ENCODE measurements at places on chromosomes 1 and 21.

- DNase-seq: no peak
Observed at GRCh38 chr1:223041481-223041880, 101.6 kb downstream of the TLR5 start.

DNA sequence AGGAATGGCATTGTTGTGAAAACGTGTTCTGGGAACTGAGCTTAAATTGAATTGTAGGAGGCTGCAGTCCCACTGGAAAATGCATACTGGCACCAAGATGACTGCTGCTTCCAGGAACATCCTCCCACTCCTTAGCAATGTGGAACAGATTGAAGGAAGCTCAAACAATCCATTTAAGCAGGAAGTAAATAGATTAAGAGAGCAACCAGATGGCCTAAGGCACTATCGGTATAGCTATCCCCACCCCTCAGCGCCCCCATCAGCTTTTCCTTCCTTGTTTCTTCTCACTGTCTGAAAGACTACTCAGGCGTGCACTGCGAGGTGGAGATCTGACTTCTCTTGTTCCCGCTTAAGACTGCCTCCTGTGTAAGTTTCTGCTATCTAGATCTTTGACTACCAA lies 4.0 kb upstream of the IFI16 start:
- DNase-seq: no peak

GRCh38 chr1:26318338-26319064 lies 743 bp downstream of the CD52 start:
- no peak for DNase-seq

DNA sequence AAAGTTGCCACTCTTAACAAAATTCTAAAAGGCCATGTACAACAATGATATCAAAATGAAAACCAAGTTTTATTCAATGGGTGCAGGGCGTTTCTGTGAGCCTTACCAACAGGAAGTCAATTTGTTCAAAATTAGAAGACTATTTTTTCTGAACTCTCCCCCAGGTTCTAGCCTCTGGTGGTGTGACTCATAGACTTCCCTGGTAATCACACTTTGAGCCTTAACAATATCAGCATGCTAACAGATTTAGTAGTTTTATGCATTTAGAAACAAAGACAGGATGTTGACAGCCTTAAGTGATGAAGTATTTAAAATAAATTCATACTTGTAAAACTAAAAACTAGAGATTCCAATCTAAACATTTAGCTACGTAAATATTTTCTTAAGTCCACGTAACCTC lies 88.4 kb downstream of the LRRC8C start:
- DNase-seq: peak; percentile 48

GRCh38 chr1:88079036-88079435 lies 605.0 kb upstream of the PKN2 start:
- DNase-seq: no peak

- DNase-seq: no peak
Observed at GRCh38 chr21:45258466-45258865, 29.2 kb downstream of the POFUT2 start.

GRCh38 chr1:209323743-209324142 lies 259.8 kb upstream of the CAMK1G start:
- DNase-seq: peak; percentile 62

All from RWPE1 (cell line).